ENCODE measurements at places on chromosomes 7 and 10. TPM values are rescaled to one million over a fixed set of nuclear protein-coding genes. Genes with fewer than 3 reads are reported as not detected.

The PTPRN2 gene
- 0.78 TPM for total RNA-seq

The NACAD gene
- not detected for total RNA-seq

The ANKRD30A gene
- total RNA-seq: not detected

DNA sequence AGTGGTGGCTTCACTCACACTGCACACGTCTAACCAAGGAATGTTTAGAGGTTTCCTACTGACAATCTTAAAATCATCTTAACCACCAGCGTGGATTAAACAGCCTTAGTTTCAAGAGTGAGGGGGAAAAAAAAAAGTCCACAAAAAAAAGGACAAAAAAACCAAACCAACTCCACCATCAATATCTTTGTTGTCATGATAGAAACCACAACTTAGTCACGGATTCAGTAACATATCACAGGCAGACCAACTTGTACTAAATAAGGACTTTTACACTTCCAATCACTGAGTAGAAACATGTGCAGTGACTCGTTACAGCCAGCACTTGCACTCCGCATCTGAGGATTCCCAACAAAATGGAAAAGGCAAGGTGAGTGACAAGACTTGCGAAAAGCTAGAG lies 46.5 kb downstream of the FAM171A1 start:
- no peak for DNase-seq

DNA sequence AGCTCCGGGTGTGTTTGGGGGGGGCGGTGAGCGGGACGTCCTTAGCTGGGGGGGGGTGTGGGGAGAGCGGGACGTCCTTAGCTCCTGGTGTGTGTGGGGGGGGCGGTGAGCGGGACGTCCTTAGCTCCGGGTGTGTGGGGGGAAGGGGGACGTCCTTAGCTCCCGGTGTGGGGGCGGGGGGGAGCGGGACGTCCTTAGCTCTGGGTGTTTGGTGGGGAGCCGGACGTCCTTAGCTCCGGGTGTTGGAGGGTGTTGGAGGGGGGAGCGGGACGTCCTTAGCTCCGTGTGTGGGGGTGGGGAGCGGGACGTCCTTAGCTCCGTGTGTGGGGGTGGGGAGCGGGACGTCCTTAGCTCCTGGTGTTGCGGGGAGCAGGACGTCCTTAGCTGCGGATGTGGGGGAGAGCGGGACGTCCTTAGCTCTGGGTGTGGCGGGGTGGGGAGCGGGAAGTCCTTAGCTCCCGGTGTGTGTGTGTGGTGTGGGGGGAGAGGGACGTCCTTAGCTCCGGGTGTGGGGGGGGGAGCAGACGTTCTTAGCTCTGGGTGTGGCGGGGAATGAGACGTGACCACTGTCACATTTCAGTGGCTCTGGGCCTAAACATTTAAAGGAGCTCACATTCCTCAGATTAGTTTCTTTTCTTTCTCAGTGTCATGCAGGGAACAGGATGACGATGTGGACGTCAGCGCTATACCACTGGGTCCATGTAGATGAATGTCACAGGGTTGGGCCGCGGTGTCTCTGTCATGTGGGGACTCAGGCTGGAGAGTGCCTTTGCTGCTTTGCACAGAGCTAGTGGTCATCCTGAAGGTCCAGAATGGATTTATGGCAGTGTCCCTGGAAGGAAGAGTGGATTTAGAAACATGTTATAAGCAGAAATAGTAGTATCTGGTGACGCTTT lies 7.5 kb downstream of the DYNC2I1 start:
- peak; percentile 96 for DNase-seq

- DNase-seq: peak; percentile 36
Observed at GRCh38 chr7:95684037-95684436, 87.7 kb upstream of the PDK4 start.

- no peak for DNase-seq
Observed at GRCh38 chr10:91006752-91007346, 86.0 kb upstream of the ANKRD1 start.

DNA sequence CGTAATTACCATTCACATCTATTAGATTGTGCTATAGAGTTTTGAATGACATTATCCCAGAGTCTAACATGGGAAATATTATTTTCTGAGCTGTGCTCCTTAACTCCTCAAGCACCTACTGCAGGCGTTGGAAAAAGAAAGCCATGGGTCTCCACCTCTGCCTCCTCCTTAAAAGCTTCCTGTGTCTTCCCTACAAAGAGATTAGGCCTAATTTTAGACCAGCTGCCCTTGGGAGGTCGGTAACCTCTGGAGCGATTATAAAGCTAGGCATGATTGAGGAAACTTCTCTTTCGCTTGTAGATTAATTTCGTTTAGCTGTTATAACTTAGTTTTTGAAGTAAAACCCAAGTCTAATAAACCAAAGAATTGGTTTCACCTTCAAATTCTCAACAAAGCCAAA lies 75.2 kb downstream of the PLXDC2 start:
- DNase-seq: no peak

DNA sequence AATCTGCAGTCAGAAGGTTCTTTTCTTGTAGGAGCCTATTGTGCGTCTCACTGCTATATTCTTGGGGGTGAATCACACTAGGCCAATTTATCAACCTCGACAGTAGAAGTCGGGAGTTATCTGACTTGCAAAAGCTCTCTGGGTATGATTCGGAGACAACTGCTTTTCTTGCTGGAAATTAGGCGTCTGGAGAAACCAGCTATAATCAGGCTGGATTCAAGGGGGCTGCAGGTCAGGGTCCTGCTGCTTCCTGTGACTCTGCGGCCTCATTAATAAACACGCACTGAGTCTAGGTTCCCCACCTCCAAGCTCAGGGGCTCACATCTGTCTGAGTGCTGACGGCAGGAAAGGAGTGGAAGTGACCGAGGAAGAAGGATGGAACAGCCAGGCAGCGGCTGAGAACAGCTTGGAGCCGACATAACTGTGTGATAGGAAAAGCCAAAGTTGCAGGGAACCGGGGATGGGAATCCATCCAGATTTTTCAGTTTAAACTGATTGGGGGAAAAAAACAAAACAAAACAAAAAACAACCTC lies 184.6 kb downstream of the FANK1 start:
- DNase-seq: no peak

GRCh38 chr7:106471021-106471420 lies 186.2 kb upstream of the NAMPT start:
- no peak for DNase-seq

DNA sequence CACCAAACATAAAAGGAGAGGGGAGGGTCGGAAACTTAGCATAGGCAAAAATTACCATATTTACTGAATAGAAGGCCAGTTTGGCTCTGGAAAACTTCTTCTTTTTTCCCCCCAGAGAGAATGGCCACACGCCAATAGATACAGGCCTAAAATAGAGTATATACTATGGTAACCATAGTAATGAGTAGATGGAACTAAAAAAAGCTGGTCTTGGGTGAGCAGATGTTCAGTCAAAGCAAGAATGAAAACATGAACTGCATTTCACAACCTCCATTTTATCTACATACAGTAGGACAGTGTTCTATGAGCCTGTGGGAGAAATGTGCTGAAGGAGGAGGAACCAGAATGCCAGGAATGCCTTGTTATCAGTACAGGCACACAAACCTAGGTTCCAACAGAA lies 141.7 kb upstream of the SEMA3A start:
- DNase-seq: no peak

Measured in Caki2 (cell line).